Muscle of back (tissue), 13 donors: ENCODE measurements at places on chromosomes 3 and 15.

- DNase-seq, result no peak
These were observed 229.5 kb downstream of the CHL1 start for GRCh38 chr3:426072-426471.

- no peak for DNase-seq
These were observed 185.8 kb upstream of the DCBLD2 start for GRCh38 chr3:99087277-99087676.

- peak; percentile 98 for DNase-seq
These were observed 25.5 kb downstream of the SETD5 start for GRCh38 chr3:9422712-9423424.

- DNase-seq, result peak; percentile 98
These were observed 32.8 kb downstream of the RPN1 start for GRCh38 chr3:128617557-128618397.

GRCh38 chr15:91694831-91695210 is 158.7 kb upstream of the SLCO3A1 start:
- DNase-seq, result peak; percentile 94

DNA sequence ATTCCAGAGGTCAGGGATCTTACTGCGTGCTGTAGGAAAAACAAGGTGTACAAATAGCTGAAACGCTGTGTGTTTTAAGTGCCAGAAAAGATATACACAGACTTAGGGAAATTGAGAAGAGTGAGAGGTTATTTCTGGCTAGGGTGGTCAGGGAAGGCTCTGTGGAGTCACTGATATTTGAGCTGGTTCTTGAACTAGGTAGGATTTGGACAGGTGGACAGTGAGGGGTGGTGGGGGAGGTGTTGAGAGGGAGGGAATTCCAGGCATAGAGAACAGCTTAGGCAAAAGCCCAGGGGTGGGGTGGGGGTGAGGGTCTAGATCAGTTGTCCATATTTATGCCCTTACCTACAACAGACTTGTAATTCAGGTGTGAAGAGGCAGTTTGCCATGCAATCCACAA is 7.0 kb downstream of the SEMA6D start:
- peak; percentile 33 for DNase-seq

GRCh38 chr15:28125673-28126651 is 26.8 kb upstream of the OCA2 start:
- peak; percentile 75 for DNase-seq

DNA sequence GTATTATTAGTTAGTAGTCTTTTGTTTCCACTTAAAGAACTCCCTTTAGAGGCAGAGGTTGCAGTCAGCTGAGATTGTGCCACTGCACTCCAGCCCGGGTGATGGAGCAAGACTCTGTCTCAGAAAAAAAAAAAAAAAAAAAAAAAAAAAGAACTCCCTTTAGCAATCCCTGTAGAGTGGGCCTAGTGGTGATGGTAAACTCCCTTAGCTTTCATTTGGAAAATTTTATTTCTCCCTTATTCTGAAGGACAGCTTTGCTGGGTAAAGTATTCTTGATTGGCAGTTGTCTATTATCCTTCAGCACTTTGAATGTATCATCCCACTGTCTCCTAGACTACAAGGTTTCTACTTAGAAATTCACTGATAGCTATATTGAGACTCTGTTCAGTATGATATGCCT is 46.0 kb downstream of the RPL39L start:
- no peak for DNase-seq

DNA sequence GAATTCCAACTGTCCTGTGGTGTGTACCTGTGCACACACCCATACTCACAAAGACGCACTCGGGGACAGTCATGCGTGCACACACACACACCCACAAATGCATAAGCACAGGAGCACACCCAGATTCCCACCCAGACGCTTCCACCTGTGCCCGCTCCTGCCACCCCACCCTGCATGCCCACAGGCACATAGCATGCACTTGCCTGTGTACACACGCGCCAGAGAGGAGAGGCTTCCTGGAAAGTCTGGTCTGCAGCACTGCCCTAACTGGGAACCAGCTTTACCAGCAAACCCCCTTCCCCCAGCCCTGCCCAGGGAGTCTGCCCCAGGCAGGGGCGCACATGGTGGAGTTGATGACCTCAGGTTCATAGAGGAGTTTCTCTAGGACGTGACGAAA is 246.2 kb downstream of the UACA start:
- no peak for DNase-seq

GRCh38 chr3:61136191-61136590 is 115.1 kb downstream of the FHIT start:
- DNase-seq, result no peak

GRCh38 chr3:182246870-182247269 is 535.1 kb downstream of the SOX2 start:
- DNase-seq, result no peak

- no peak for DNase-seq
These were observed 50.6 kb upstream of the ULK4 start for GRCh38 chr3:42012383-42012934.

- DNase-seq, result no peak
These were observed 75.9 kb upstream of the SPRED1 start for GRCh38 chr15:38176691-38177090.

DNA sequence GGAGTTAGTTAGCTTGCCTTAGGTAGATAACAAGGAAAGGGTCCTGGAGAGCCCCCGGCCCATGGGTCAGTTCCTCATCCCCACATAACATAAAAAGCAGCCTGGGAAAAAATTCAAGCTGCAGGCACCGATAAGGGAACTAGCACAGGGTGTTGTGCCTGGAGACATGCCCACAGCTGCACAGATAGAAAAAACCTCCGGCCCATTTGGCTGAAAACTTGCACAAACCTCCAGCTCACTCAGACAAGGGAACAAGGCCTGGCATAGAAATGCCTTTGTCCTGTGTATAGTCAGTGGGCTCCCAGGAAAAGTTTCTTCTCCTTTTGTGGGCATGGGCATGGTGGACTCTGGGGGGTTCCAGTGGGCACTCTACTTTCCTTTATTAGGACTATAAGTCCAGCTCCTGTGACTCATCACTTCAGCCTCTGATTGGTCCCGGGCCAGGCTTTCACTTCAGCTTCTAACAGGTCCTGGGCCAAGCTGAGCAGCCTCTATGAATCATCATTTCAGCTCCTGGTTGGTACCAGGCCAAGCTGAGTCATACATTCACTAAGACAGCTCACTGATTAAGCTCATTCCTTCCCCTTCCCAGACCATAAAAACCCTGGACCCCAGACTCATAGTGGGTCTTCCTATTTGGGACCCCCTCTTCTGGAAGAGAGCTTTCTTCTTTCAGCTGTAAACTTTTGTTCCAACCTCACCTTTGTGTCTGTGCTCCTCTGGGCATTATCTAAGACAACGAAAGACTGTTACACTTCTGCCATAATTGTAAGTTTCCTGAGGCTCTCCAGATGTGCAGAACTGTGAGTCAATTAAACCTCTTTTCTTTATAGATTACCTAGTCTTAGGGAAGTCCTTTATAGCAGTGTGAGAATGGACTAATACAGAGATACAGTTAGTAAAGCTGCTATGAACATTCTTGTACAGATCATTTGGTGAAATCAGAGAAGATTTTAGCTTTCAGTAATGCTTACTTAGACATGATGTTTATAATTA is 348.0 kb upstream of the DPPA4 start:
- peak; percentile 8 for DNase-seq

DNA sequence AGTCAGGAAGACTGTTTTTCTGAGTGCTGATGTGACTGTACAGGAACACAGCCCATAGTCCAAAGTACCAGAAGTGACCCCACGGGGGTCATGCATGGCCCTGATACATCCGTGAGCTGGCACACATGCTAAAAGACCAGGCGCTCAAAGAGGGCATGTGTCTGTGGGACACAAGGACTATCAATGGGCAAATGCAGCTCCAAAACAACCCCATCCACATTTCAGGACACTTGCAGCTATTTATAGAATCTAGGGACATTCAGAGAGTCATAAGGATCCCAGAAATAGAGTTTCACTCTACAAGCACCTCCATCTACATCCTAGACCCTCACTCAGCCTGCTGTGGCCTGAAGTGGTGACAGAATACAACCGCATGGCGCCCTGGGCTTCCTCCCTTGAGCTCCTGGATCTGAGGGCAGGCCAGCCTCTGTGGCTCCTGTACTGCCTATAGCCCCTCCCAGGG is 17.0 kb downstream of the SLC25A20 start:
- no peak for DNase-seq

GRCh38 chr15:94097552-94097951 is 133.8 kb upstream of the MCTP2 start:
- DNase-seq, result peak; percentile 75

- peak; percentile 72 for DNase-seq
These were observed 154.2 kb downstream of the RAB11A start for GRCh38 chr15:66023311-66023972.
